Brain pericyte (primary cell): ENCODE measurements at places on chromosomes 3 and 15.

DNA sequence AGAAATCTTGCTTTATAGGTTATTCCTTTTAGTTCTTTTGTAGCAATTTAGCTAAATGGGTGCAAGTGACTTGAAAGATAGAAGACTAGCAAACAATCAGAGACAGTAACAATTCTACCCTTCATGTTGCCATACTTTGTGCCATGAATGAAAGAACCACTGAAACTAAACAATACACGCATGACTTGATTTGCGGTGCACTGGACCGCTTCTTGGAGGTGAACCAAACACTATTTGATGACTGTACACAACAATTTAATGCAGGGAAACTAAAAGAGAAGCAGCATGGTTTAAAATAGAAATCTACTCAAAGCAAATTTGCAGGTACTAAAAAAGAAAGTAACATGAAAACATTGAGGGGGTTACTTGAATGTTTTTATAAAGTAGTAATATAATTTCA is 331.0 kb upstream of the RARB start:
- DNase-seq = no peak

DNA sequence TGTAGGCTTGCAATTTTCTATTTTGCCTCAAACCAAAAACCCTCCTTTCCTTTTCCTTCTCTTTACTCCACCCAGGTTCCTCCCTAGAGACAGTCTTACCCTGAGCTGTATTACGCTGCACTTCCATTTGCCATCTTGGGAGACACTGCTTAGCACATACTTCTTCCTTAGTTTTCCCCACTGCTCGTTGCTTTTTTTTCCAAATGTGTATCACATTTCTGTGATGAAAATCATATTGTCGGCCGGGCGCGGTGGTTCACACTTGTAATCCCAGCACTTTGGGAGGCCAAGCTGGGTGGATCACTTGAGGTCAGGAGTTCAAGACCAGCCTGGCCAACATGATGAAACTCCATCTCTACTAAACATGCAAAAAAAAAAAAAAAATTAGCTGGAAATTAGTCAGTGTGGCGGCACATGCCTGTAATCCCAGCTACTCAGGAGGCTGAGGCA is 29.5 kb downstream of the POPDC2 start:
- no peak for DNase-seq

DNA sequence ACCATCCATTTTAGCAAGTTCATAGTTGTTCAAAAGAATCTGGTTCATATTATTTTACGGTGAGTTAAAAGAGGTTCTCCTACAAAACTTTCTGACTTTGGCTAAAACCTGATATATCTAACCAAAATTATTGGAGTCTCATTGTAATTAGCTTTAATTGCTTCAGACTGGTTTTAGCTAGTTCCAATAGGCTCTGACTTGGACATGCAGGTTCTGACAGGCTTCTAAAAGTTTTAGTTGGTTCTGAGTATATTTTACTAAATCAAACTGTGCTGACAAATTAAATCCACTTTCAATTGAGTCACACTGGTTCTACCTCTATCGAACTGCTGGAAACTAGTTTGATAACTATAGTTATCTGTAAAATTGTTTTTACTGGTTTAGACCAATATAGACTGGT is 42.1 kb upstream of the RSL24D1 start:
- no peak for DNase-seq

DNA sequence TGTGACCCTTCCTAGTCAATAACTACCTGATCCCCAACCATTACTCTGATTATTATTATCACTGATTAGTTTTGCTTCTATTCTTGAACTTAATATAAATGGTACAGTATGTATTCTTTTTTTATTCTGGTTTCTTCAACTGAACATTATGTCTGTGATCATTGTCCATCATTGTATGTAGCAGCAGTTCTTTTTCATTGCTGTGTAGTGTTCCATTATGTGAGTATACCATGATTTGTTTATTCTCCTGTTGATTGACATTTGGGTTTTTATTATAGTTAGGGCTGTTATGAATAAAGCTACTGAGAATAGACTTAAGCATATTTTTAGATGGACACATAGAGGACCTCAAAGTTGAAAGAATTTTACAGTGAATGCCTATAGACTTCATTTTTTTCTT is 2.7 kb downstream of the KIF15 start:
- DNase-seq = no peak

DNA sequence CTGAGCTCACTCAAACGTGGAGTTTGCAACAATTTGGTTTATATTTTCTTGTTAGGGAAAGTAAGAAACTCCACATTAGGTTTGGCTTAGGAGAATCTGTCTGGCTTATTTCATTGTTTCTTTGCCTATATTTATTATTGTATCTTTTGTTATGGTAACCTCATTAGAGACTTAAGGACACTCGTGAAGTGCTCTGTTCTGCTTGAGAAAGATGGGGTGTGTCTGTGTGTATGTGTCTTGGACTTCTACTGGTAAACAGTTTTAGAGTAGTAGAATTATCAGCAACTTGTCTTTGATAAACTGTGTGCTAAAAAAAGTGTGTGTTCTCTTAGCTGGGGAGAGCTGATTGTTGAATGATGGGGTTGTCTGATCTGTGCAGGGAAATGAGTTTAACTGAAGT is 306.5 kb downstream of the RBMS3 start:
- no peak for DNase-seq

GRCh38 chr3:12643010-12643380 is 20.9 kb downstream of the RAF1 start:
- no peak for DNase-seq

GRCh38 chr15:27050163-27050562 is 79.2 kb downstream of the GABRG3 start:
- no peak for DNase-seq

GRCh38 chr3:123066896-123067688 is at the start of gene PDIA5:
TSS of gene PDIA5 (plus strand) at chr3:123067025. CDS start at chr3:123067165, 140 bp downstream.
- peak; percentile 58 for DNase-seq

- peak; percentile 15 for DNase-seq
Observed at GRCh38 chr3:94004301-94004910, 24.0 kb downstream of the STX19 start.

- DNase-seq = no peak
Observed at GRCh38 chr15:90870354-90871138, 2.2 kb downstream of the FURIN start.

DNA sequence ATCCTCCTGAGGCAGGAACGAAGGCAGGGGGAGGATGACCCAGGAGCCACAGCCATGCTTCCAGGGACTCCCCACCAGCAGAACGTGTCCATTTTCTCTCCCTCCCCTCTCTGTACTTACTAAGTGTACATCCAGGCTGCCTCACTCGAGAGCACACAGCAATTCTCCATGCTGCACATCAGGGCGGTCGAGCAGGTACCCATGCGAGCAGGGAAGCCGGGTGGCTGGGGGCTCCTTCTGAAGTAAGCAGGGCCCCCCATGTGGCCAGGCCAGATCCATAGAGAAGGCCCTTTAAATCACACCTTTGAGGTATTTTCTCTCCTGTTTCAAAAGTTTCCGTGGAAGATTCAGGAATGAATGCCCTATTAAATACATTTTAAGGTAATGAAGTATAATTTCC is 41.2 kb upstream of the SLC6A11 start:
- DNase-seq = no peak

DNA sequence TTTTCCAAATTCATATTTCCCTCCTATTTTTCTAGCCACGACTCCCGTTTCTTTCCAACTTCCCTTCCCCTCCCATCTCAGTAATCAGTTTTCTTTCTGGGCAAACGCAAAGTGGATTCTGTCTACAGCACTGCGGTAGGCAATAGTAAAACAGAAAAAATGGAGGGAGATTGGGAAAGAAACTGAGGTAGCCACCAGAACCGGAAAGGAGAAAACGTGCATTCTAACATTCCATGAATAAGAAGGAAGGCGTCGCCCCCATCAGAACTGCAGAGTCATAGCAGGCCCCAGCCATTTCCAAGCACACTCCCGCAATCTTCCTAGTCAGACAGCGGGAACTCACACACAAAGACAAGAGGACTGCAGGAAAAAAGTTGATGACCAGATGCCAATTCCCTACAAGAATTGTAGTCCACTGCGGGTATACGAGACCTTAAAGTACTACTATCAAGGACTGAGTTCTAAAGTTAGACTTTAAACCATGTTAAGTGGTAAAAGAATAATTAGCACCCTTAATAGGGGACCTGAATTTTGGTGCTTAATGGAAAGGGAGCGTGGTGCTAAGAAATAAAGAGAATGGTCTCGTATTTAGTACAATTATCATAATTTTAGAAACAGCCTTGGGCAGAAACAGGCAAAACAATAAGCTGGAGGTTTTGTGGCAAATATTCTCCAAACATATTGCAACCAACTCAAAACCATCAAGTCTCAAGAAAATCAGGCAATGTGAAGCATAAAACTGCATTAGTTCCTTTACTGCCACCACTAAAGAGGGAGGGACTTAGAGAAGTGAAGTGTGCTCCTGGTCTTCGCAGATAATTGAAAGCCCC is 1.4 kb downstream of the PFN2 start:
- DNase-seq = no peak

- DNase-seq = no peak
Observed at GRCh38 chr15:85886309-85886811, 91.6 kb upstream of the KLHL25 start.

GRCh38 chr3:67468511-67468910 is 185.9 kb downstream of the SUCLG2 start:
- DNase-seq = no peak

GRCh38 chr3:71072287-71072686 is 511.2 kb downstream of the FOXP1 start:
- no peak for DNase-seq

DNA sequence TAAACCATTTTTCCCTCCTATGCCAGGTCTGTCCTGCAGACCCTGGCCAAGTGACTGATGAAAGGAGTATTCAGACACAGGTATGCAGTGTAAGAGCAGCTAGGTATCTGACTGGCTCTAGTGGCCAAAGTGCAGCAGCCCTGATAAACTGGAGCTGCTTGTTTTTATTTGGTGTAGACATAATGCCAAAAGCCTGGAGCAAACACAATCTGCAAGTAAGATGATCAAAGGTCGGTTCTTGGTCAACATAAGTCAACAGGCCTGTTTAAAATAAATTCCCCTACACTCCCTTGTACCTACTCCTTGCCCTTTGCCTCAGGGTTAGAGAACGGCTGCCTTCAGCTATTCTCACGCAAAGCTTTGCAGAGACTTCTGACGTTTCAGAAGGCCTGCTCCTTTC is 1003.1 kb downstream of the ZPLD1 start:
- DNase-seq = no peak

GRCh38 chr3:19886404-19886803 is 47.6 kb downstream of the EFHB start:
- DNase-seq = no peak

- DNase-seq = no peak
Observed at GRCh38 chr3:197202694-197203093, 95.7 kb downstream of the DLG1 start.

DNA sequence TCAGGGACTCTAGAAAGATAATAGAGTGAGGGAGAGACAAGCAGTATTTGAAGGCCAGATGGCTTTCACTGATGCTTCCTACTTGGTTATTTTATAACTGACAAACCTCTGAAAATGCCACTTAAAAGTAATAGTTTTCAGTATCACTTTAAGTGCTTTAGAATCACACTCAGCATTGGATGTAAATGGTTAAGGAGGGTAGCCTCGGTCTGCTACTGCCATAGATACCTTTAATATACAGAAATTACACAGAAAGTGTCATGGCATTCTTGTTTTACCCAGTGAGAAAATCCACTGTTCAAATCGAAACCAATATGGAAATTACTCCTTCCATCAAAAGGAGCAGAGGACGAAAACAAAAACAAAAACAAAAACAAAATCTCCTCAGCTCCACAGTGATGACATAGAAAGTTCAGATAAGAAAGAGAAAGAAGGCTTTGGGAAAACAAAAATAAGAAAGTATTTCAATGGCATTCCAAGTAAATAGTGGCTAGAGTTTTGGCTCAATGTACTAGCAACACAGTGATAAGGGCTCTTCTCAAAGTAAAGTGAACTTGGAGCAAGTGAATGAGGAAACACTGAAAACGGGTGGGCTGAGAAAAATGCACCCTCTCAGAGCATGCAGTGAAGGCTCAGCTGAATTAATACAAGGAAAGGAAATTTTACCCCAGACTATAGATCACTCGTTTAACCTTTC is 43.2 kb upstream of the CD47 start:
- DNase-seq = no peak

DNA sequence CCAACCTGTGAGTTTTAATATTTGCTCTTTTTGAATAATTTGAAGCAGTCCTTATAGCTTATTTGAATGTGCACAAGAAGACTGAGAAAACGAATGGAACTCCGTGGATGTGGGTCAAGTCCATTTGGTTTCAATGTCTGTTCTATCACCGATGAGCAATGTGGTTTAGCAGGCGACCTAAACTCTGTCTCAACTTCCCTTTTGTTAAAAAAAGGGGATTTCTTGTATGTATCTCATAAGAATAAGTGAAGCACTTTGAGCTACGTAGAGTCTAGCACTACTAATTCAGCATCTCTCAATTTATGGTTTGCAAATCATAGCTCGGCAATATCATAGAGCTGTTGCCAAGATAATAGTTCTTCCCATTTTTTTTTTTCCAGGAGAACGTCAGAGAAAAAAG is 4.6 kb upstream of the SKIL start:
- DNase-seq = no peak

DNA sequence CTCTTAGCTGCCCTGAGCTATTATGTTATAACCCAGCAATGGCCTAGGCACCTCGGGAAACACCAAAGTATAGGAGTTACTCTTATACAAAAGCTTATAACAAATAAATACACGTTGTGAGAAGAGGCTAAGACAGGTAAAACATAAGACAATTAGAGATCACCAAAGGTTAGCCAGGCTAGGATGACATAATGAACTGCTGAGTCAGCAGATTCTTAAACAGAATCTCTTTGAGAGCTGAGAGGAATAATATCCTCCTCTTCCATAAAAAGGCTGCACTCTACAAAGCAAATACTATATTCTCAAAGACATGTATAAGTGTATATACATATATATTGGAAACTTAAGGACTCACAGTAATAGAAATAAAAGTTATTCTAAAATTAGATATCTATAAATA is 37.2 kb downstream of the GOLIM4 start:
- no peak for DNase-seq

- DNase-seq = no peak
Observed at GRCh38 chr3:177102553-177102952, 94.7 kb downstream of the TBL1XR1 start.

DNA sequence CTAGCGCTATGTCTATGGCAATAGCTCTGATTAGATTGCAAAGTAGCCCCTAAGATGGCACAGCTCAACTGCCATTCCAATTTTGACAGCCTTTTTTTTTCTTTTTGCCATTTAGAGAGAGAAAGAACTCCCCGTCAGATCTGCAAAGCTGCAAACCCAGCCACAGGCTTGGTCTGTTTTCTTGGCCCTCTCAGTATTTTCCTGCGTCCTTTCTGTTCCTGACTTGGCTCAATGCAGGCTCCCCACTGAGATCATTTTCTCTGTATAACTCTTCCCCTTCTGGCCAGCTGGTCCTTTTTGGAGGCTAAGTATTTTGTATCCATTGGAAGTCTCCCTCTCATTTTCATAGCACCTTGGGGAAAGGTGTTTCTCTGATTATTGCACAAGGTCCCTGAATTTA is 386.7 kb downstream of the UNC13C start:
- no peak for DNase-seq

GRCh38 chr3:114942773-114943172 is 204.3 kb downstream of the ZBTB20 start:
- no peak for DNase-seq

- DNase-seq = no peak
Observed at GRCh38 chr3:101950510-101950909, 101.2 kb downstream of the NFKBIZ start.
